ENCODE measurements at places on chromosomes 13 and 19.

- peaks cover 13% of the 10 kb centered on the region for H3K4me1 ChIP-seq
- H3K27ac ChIP-seq, result peak overlapping the region; percentile 82
- peak; percentile 91 for DNase-seq
Measured at GRCh38 chr19:5880604-5881078, 10.3 kb upstream of the FUT5 start.

DNA sequence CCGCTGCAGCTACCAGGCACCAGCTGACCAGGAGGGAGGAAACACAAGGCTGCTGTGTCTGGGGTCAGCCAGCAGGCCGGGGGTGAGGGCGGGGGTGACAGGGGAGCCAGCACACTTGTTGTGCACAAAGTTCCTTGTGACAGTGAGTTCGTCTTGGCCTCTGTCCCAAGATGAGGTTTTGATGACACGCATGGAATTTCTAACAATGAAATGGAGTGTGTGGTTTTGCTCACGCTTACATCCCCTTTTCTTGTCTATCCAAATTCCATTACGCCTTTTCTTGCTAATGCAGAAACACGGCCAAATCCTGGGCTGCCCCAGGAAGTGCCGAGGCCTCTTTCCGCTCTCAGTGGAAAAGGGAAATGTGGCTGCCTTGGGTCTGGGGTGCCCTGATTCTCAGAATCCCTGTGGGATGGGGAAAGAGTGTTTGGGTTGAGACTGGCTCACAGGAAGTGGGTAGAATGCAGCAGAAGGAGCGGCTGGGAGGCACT lies 73.8 kb downstream of the GADD45B start:
- H3K4me3 ChIP-seq, result no peak overlapping the region
- H3K27ac ChIP-seq, result no peak overlapping the region
- no peaks in the 10 kb centered on the region for H3K36me3 ChIP-seq
- no peaks in the 10 kb centered on the region for H3K27me3 ChIP-seq

DNA sequence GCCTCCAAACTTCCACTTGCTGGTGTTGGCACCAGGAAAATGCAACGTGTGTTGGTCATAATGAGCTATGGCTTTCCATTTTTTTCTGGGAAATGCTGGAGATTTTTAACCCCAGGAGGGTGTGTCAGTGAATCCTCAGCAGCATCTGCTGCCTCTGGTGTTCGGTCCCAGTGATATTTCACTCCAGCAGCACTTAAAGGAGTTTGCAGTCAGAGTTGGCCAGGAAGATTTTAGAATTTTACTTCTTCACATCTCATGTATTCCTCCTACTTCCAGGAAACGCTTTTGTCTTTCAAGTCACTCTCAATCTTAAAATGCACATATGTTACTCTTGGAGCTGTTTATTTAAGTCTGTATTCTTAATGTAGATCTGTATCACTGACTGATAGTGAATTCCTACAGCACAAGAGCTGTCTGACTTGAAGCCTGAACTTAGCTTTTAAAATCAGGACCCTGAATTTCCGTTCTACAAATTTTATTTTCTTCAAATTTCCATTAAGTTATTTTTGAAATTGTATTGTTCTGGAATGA lies 903.4 kb upstream of the SLC10A2 start:
- no peak overlapping the region for H3K4me3 ChIP-seq
- no peaks in the 10 kb centered on the region for H3K27me3 ChIP-seq
- no peaks in the 10 kb centered on the region for H3K4me1 ChIP-seq

DNA sequence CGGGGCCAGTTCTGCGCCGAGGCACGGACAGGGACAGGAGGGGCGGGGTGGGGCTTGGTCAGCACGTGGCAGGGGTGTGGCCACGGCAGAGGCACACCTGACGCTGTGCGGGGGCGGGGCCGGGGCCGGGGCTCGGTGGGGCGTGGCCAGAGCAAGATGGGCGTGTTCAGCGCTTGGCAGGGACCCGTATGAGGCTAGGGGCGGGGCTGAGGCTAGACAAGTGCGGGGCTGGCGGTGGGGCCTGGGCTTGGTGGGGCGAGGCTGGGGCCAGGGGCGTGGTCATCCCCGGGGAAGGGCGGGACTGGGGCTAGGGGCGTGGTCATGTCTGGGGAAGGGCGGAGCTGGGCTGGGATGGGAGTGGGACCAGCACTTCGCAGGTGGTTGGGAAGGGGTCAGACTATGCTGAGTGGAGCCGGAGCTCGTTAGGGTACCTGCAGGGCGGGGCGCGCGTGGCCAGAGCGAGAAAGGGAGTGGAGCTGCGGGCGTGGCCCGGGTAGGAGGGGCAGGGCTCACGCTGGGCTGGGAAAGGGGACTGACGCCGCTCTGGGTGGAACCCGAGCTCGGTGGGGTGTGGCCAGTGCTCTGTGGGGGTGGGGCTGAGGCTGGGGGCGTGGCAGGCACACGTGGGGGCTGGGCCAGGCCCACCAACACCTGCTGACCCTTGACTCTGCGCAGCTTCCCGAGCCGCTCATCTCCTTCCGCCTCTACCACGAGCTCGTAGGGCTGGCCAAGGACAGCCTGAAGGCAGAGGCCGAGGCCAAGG lies 12.8 kb downstream of the POLR2E start:
- no peaks in the 10 kb centered on the region for H3K27me3 ChIP-seq
- peak overlapping the region; percentile 13 for H3K4me3 ChIP-seq

DNA sequence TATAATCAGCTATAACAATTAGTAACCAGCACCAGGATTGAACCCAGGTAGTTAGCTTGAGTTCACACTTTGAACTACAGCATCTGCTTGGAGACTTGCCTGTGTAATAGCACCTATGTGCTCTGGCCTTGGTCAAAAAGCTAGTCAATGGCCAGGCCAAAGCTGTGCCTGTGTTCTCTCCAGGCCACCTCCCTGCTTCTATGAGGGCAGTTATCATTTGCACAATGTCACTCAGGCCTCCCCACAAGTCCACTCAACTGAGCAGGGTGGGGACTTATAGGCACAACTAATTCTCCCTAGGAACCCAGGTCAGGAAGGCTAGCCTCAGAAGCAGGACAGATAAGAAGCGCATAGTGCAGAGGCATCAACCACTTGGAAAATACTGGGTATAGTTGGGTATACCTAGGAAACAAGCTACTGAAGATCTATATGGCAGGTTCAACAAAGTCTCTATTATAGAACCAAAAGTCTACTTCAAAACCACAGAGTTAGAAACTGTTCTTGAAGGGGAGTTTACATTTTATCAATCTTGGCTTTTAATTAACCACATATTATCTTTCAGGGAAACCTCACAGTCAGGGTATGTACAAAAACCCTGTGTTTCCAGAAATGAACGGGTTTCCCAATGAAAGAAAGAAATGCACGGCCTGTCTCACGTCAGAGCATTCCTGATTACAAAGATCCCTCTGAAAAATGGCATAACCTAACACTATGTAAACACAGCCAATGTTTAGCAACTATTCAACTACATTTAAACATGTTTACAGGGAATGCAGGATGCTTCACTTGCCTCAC lies 140.9 kb downstream of the ABCC4 start:
- no peaks in the 10 kb centered on the region for H3K27me3 ChIP-seq
- peak; percentile 93 for DNase-seq
- no peak overlapping the region for H3K27ac ChIP-seq
- no peaks in the 10 kb centered on the region for H3K36me3 ChIP-seq
